ENCODE measurements at places on chromosomes 5 and 9. TPM values are rescaled to one million over a fixed set of nuclear protein-coding genes. Genes with fewer than 3 reads are reported as not detected.

The SAP30L gene
- total RNA-seq, result 33.0 TPM

The FOXD4 gene
- 0.60 TPM for total RNA-seq

The EFCAB9 gene
- total RNA-seq, result not detected

The PCA3 gene
- total RNA-seq, result not detected

The SNCB gene
- total RNA-seq, result not detected

The EPB41L4A gene
- total RNA-seq, result 39.0 TPM

The SURF4 gene
- 138 TPM for total RNA-seq

The EQTN gene
- 1.4 TPM for total RNA-seq

The TMEM215 gene
- not detected for total RNA-seq

The PCDH12 gene
- total RNA-seq, result 14.1 TPM

The PTPN3 gene
- 40.6 TPM for total RNA-seq

The AGXT2 gene
- 8.0 TPM for total RNA-seq

The AQP7 gene
- 11.9 TPM for total RNA-seq
